Fibroblast of skin of right biceps (primary cell): ENCODE measurements at places on chromosomes 13 and 19.

GRCh38 chr19:51071095-51071405 is 6.2 kb upstream of the KLK13 start:
- no peak for DNase-seq

DNA sequence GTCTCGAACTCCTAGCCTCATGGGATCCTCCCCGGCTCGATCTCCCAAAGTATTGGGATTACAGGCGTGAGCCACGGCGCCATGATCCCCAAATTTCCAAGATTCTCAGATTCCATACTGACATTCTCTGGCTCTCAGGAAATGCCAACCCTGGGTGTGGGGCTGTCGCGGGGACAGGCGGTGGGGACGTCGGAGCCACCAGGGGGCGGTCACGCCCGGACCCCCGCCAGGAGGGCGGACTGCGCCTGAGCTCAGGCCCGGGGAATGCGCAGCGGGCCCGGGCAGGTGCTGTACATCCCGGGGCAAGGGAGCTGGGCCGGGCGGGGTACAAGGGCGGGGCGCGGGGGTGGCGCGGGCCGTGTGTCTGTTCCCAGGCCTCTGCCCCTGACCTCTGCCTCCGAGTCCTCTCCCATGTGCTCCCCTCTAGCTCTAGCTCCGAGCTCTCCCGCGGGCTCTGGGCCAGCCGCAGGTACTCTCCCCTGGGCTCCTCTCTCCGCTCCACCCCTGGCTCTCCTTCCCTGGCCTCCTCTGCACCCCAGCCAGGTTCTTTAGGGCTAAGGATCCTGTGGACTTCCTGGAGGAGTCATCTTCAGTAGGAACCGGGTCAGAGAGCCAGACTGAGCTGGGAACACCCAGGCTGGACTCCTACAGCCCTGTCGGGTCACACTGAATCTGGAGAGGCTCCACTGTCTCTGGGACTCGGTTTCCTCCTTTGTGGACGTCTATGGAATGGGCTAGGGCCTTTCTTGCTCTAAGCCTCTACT is 2.4 kb downstream of the PPP1R13L start:
- DNase-seq, result peak; percentile 75

DNA sequence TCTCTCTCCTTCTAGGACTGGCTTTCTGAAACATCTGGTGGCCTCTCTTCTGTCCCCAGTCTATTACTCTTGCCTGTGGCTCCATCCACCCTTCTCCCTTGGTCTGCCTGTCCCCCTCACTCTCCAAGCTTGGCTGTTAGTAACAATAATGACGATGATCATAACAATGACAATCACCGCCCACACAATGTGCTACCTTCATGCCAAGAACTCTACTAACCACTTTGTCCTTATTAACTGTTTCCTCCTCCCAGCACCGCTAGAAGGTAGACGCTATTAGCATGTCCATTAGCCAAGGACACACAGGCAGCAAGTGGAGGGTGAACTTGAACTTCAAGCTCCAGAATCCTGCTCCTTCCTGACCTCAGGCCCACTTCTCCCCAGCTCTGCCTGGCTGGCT is 2.7 kb downstream of the GYS1 start:
- DNase-seq, result no peak

DNA sequence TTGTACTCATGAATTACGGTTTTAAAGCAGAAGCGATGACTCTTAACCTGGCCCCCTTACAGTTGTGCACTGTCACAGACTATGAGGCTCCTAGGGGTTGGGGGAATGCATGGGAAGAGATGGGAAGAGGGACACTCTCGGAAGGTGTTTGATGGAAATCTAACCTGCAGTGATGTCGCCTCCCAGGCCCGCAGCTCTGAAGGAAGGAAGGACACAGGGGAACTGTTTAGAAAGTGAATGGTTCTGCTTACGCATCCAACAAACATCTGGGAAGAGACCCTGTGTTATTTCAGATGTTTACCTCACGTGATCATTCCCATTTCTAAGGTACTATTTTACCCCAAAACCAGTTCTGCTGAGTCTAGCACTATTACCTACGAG is 48.0 kb upstream of the SLC7A9 start:
- no peak for DNase-seq

DNA sequence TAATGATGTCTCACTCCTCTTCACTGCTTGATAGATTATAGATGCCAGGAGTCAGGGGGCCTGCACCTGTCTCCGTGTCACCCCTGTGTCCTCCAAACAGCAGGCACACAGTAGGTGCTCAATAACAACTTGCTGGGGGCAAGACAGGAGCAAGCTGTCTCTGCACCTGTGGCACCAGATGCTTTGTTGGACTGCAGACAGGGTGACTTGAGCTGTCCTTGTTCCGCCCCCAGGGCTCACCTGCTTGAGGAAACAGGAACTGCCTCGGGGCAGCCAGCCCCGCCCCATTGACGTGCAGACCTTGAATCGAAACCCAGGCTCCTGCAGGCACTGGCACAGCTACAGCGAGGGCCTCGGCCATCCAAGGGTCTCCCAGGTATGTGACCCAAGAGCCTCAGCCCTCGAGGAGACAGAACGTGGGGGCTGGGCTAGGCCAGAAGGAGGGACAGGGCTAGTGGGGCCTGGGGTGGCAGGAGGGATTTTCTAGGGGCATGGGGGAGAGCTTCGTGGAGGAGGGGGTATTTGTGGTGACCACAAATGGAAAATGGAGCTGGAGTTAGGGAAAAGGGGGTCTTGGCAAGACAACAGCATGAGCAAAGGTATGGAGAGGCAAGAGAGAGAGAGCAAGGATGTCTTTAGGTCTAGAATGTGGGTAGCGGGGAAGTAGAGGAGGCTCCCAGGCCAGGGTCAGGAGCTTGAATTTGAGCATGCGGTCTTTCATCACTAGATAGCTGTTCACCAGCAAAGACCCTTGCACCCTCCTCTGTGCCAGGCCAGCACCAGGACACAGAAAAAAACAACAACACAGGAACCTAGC is at the start of gene HSH2D:
Gene HSH2D, plus strand, starts transcription at position 287 of the 817 bp plus-strand sequence. CDS start 5,066 bp downstream, outside the sequence.
- no peak for DNase-seq

DNA sequence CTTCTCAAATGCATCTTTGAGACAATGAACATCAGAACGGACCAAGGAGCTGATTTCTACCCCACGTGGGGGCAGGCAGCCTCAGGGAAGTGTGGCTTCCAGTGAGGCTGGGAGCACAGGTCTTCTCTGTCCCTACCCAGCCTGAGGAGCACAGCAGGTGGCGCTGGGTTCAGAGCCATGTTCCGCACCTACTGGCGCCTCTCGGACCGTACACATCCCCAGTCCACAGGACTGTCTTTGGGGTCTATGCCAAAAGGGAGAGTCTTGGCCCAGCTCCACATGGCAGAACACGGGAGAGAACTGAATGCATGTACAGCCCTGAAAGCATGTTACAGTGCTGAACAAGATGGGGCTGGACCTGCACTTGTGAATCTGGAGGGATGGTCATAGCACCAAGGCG is 22.6 kb downstream of the SUGP1 start:
- DNase-seq, result no peak

DNA sequence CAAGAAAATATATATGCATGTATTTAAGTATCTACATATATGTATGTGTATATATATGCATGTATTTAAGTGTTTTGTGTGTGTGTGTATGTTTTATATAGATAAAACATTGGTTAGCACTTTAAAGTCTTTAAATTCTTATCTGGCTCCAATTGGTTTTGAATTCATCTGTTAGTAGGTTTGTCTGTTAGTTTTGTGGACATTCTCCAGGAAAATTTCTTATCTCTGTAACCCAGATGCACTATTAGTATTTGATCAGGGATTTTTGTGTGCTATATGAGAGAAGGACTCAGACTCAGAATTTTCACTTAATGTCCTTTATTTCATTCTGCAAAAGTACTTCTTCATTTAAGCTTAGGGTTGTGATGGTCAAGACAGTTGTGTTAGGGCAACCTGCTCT is 103.1 kb downstream of the ITGBL1 start:
- DNase-seq, result no peak

- no peak for DNase-seq
These were observed 8.4 kb upstream of the PTPRS start for GRCh38 chr19:5349041-5349440.

DNA sequence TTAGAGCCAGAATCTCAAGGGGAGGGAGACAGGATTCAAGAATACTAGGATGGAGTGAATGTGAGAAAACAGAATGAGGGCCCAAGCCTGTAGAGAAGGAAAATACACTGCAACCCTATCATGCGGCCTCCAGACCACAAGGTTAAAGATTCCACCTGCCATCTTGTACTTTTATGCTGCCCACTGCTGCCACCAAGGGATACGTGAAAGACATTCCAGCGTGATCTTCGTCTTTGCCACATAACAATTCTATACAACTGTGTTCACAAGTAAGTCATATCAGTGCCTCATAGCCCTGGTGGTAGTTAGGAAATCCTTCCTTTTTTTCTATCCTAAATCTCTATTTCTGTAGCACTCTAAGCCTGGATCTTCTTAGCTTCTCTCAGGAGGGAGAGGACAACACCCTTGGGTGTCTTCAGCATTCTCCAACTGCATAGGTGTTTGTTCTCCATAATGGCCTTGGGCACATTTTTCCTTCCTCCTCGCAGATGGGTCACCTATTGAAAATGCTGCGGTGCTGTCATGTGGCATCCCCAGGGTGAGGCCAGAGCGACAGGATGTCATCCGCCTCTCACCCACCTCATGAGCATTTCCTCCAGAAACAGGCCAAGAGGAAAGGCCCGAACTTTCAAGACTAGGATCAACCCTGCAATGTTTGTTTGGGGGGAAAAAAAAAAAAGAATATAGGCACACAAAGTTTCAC is 13.6 kb downstream of the TPT1 start:
- no peak for DNase-seq

GRCh38 chr19:5990289-5990797 is 12.4 kb upstream of the RANBP3 start:
- peak; percentile 15 for DNase-seq

DNA sequence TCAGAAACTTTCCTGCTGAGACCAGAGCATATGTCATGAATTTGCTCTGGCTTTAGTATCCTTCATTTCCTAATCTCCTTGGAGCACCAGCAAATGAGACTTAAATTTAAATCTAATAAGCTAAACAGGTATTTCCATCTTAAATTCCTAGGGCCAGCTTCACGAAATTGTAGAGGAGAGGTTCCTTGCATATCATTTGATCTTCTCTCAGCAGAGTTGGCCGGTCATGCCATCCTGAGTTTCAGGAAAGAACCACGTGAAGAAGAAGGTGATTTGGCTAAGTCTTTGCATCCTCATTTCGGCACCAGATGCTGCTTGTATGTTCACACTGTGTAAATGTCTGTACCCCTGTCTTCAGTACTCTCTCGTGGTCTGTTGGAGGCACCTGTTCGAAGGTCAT is 370.4 kb upstream of the NBEA start:
- no peak for DNase-seq

GRCh38 chr19:18205200-18205892 is 1.5 kb upstream of the RAB3A start:
- peak; percentile 85 for DNase-seq

DNA sequence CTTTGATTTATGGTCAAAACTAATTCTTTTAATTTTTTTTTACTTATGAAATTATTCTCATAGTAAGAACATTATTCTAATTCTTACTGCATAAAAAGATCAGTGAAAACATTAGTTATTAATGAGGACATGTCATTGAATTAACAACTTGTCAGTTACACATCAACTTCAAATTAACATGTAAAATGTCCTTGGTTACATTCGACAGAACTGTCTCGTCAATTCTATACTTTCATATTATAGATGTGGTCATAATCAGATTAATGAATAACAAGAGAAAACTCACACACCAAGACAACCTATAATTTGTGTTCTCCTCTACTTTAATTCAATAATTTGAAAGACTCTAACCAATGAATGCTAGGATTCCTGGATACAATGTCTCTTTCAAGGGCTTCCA is 66.7 kb downstream of the KATNAL1 start:
- no peak for DNase-seq

- peak; percentile 38 for DNase-seq
These were observed 2009.5 kb upstream of the PCDH20 start for GRCh38 chr13:63425131-63425530.

DNA sequence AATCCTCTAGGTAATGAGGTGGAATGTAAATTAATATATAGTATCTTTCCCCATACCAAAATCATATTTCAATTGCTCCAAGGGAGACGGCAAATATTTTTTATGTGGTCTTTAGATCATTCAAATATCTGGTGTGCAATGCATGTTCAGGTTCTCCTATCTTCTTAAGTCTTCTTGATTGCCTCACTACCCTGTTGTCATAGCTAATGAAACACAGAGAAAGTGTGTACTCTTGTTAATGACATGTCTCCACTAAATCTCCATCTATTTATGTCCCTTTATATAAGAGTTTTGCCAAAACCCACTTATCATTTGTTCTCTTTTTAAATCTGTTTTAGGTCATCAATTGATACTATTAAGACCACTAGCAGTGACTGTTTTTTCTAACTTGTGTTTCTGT is 6.6 kb downstream of the STARD13 start:
- DNase-seq, result no peak

GRCh38 chr13:47126432-47126831 is 229.6 kb upstream of the HTR2A start:
- no peak for DNase-seq

DNA sequence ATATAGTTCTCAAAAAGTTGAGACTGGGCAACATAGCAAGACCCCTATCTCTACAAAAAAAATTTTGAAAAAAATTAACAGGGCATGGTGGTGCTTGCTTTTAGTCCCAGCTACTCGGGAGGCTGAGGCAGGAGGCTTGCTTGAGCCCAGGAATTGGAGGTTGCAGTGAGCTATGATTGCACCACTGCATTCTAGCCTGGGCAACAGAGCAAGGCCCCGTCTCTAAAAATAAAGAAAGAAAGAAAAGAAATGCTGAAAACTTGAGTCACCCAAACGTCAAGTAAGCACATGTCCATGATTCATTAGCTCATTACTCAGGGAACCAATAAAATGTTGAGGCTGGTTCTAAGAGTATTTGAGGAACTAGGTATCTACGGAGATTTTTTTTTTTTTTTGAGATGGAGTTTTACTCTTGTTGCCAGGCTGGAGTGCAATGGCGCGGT is 33.9 kb upstream of the SEMA6B start:
- peak; percentile 81 for DNase-seq

DNA sequence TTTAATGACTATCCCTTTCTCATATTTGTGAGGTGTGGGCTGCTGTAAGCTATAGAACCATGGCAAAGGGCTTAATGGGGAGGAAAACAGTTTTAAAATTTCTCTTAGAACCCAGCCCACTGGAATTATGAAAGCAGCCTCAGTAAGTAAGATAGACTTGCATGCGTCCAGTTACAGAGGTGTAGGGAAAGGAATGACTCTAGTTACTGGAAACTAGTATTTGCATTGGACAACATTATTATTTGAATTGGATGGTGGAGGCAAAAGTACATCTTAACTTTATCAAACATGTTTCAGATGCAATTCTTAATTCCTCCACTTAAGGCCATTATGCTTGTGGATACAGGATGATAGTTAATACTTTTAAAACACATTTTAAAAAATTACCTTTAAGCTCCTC is 292.9 kb downstream of the SPRY2 start:
- DNase-seq, result no peak

GRCh38 chr13:79373916-79374315 is 32.1 kb downstream of the RBM26 start:
- DNase-seq, result no peak
